Activated CD4-positive, CD25-positive, alpha-beta regulatory T cell treated with anti-CD3 and anti-CD28 coated beads, Interleukin-2, amount 50 U/mL, for 24 hours (primary cell): ENCODE measurements at places on chromosomes 5 and 9.

- ATAC-seq, result no peak
Observed at GRCh38 chr5:31221001-31221400, 27.5 kb downstream of the CDH6 start.

DNA sequence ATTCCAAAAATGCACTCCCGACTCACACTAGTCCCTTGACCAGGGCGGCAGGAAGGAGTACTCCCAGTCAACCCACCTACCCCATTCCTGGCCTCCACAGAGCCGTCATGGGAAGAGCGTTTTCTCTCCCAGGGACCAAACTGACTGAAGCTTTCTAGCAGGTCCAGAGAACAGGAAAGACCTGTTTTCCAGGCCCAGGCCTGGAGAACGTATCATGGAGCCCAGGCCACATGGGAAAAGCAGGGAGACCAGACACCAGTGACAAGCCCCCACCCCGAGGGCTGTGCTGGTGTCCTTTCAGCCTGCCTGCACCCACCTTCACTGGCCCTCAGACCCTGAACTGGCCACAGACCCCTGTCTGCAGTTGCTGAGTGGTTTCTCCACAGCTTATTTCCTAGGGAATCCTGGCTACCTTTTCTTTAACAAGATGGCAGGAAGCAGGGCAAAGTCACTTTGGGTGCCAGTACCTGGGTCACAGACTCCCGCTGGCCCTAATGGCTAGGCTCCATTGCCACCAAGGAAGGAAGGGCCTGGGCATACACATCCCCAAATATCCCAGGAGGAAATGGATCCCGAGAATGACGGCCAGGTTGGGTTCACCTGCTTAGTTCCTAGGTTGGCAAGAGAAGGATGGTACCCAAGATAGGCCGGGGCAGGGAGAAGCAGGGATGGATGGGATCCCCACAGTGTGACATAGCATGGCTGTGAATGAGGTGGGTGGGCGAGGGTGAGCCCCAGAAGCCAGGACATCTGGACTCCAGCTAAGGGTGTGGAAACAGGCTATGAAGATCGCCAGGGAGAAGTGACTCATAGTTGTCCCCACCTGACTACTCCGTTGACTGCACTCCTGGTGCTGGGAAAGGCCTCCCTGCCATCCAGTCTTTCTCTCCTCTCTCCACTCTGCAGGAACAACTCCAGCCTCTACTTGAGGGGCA lies 12.2 kb downstream of the CCNI2 start:
- no peak for ATAC-seq

DNA sequence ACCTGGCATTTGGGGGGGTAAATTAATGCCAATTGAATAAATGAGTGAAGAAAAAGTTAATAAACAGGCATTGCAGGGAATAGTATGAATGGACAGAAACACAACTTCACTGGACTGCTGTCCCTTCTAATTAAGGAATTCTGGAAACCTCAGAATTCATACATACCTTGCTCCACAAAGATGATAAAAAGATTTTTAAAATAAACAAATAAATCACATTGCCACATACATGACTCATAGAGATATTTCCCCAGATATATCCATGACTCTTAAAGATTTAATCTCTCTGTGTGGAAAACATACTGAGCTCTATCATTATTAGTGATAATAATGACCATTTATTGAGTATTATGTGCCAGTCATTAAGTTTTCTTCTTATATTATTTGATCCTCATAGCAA lies 469.0 kb upstream of the MEF2C start:
- ATAC-seq, result no peak

- ATAC-seq, result no peak
Observed at GRCh38 chr9:8536845-8537244, 737.3 kb upstream of the DMAC1 start.

GRCh38 chr9:32574858-32575257 lies 1.9 kb upstream of the NDUFB6 start:
- no peak for ATAC-seq

GRCh38 chr5:175201393-175201792 lies 242.6 kb downstream of the DRD1 start:
- no peak for ATAC-seq

GRCh38 chr5:134073404-134073803 lies 41.1 kb upstream of the TCF7 start:
- no peak for ATAC-seq
